WTC11 (cell line): ENCODE measurements at places on chromosomes 13 and 19.

- no peak for DNase-seq
- peaks cover 4% of the 10 kb centered on the region for H3K36me3 ChIP-seq
- no peak overlapping the region for H3K27ac ChIP-seq
- peaks cover 28% of the 10 kb centered on the region for H3K4me1 ChIP-seq
- H3K4me3 ChIP-seq: no peak overlapping the region
Measured at GRCh38 chr13:50548586-50548985, 294.9 kb downstream of the DLEU7 start.

GRCh38 chr19:4570402-4570801, 10.9 kb upstream of the SEMA6B start:
- H3K36me3 ChIP-seq: no peaks in the 10 kb centered on the region
- H3K27me3 ChIP-seq: no peaks in the 10 kb centered on the region
- peaks cover 13% of the 10 kb centered on the region for H3K4me1 ChIP-seq
- DNase-seq: no peak
- H3K27ac ChIP-seq: no peak overlapping the region; the same call in 1 of the 2 replicates

GRCh38 chr19:16594681-16595091, 22.5 kb upstream of the SLC35E1 start:
- no peak overlapping the region for H3K4me3 ChIP-seq
- H3K27ac ChIP-seq: peak overlapping the region; percentile 72
- no peaks in the 10 kb centered on the region for H3K27me3 ChIP-seq
- DNase-seq: no peak
- peaks cover 17% of the 10 kb centered on the region for H3K4me1 ChIP-seq

- no peaks in the 10 kb centered on the region for H3K4me1 ChIP-seq
- no peak overlapping the region for H3K4me3 ChIP-seq
- peaks cover 46% of the 10 kb centered on the region for H3K36me3 ChIP-seq
- no peak for DNase-seq
Measured at GRCh38 chr19:2912306-2912705, 11.6 kb downstream of the ZNF57 start.

- no peaks in the 10 kb centered on the region for H3K27me3 ChIP-seq
- H3K4me3 ChIP-seq: no peak overlapping the region
- H3K27ac ChIP-seq: no peak overlapping the region
Measured at GRCh38 chr13:63307228-63307627, 1891.6 kb upstream of the PCDH20 start.

GRCh38 chr19:42275103-42275502, 6.1 kb downstream of the CIC start:
- no peaks in the 10 kb centered on the region for H3K27me3 ChIP-seq
- no peak overlapping the region for H3K4me3 ChIP-seq
- peak overlapping the region; percentile 53; the same call in 1 of the 2 replicates for H3K27ac ChIP-seq
- H3K4me1 ChIP-seq: peaks cover 19% of the 10 kb centered on the region

- peaks cover 11% of the 10 kb centered on the region for H3K36me3 ChIP-seq
- peak overlapping the region; percentile 60 for H3K4me3 ChIP-seq
- no peak overlapping the region for H3K27ac ChIP-seq
- H3K4me1 ChIP-seq: peaks cover 25% of the 10 kb centered on the region
Measured at GRCh38 chr19:17576758-17577456, 21.5 kb downstream of the COLGALT1 start.

GRCh38 chr19:11164879-11165406, 9.4 kb upstream of the SPC24 start:
- H3K27ac ChIP-seq: peak overlapping the region; percentile 22
- H3K4me3 ChIP-seq: no peak overlapping the region
- no peak for DNase-seq
- H3K27me3 ChIP-seq: no peaks in the 10 kb centered on the region; the same call in 1 of the 2 replicates

DNA sequence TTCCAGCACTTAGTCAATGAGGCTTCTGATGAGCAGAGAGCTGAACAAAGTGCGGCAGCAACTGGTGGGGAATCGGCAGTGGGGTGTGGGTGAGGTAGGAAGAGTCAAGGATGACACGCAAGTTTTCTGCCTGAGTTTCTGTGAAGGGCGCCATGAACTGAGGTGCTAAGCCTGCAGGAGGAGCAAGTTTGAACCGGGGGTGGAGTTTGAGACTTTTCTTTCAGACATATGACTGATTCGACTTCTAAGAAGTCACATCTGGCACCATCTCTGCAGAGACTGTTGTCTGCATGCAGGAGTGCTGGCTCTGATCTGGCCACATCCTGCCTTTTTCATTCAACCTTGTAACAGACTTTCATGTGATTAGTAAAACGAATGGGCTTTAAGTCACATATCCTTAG, 14.8 kb upstream of the GPI start:
- H3K27me3 ChIP-seq: no peaks in the 10 kb centered on the region
- H3K27ac ChIP-seq: no peak overlapping the region; the same call in 1 of the 2 replicates
- DNase-seq: no peak
- H3K4me1 ChIP-seq: no peaks in the 10 kb centered on the region; the same call in 1 of the 2 replicates
- peaks cover 23% of the 10 kb centered on the region for H3K36me3 ChIP-seq
- no peak overlapping the region for H3K4me3 ChIP-seq

GRCh38 chr13:23572836-23573235, 2.6 kb downstream of the TNFRSF19 start:
- peaks cover 18% of the 10 kb centered on the region for H3K4me1 ChIP-seq
- H3K27me3 ChIP-seq: peaks cover 13% of the 10 kb centered on the region
- no peak overlapping the region for H3K4me3 ChIP-seq
- no peaks in the 10 kb centered on the region for H3K36me3 ChIP-seq
- no peak overlapping the region for H3K27ac ChIP-seq
- no peak for DNase-seq

GRCh38 chr19:15372470-15372869, 7.1 kb downstream of the AKAP8 start:
- no peak overlapping the region for H3K27ac ChIP-seq
- no peak overlapping the region for H3K4me3 ChIP-seq
- H3K27me3 ChIP-seq: no peaks in the 10 kb centered on the region
- DNase-seq: no peak

DNA sequence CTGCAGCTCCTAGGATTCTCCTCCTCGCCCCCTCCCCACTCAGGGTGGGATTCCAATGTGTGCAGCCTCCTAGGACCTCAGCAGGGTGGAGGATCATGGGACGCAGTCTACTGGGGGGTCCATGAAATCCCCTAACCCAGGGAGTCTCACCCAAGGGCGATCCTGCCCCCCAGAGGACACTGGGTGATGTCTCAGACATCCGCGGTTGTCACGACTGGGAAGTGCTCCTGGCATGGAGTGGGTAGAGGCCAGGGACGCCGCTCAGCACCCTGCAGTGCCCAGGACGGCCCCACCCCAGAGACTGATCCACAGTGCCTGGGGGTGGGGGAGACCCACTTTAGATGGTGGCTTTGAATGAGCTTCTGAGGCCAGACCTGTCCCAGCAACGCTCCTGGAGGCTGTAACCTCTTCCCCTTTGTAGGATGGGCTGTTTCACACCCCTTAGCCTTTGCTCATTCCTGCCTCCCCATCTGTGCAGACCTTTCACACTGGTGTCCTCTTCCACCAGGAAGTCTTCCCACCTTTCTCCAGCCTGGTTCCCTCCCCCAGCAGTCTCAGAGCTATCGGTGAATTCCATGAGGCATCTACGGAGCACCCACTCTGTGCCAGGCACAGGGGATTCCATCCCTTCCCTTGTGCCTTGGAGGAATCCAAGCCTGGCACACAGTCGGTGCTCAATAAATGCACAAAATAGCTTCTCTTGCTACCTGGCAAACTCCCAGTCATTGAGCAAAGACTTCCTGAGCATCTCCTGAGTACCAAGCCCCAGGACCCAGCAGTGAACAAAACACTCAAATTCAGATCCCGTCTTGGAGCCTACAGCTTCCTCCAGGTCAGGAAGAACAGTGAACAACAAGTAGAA, 10.5 kb downstream of the SMIM24 start:
- H3K27me3 ChIP-seq: peaks cover 57% of the 10 kb centered on the region
- H3K4me1 ChIP-seq: peaks cover 3% of the 10 kb centered on the region; the same call in 1 of the 2 replicates
- H3K27ac ChIP-seq: no peak overlapping the region
- peaks cover 5% of the 10 kb centered on the region for H3K36me3 ChIP-seq
- DNase-seq: no peak

DNA sequence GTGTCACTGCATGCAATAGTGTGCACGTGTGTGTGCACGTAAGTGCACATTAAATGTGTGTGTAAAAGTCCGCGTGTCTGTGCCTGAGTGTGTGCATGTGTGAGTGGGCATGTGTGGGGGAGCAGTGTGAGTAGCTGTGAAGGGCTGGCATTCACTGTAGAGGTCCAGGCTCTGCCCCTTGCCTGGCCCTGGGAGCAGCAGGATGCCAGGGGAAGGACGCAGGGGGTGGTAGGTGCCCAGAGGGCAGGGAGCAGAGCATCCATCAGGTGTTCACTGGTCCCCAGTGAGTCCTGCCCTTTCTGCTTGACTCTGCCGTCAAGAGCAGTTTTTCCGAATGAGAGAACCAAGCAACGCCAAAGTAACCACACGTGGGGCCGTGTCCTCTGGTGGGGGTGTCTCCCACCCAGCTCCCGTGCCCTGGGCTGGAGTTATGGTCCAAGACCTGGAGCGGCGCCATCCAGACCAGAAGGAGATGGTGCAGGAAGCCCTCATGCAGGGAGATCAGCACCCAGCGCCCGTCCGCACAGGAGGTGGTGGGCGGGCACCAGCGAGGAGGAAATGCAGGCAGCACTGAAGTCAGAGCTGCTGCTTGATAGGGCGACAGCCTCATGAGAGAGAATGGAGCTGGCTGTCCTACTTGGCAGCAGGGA, 68.5 kb downstream of the TEX29 start:
- no peak overlapping the region for H3K4me3 ChIP-seq
- H3K27ac ChIP-seq: no peak overlapping the region
- H3K4me1 ChIP-seq: no peaks in the 10 kb centered on the region
- no peaks in the 10 kb centered on the region for H3K36me3 ChIP-seq
- DNase-seq: no peak

DNA sequence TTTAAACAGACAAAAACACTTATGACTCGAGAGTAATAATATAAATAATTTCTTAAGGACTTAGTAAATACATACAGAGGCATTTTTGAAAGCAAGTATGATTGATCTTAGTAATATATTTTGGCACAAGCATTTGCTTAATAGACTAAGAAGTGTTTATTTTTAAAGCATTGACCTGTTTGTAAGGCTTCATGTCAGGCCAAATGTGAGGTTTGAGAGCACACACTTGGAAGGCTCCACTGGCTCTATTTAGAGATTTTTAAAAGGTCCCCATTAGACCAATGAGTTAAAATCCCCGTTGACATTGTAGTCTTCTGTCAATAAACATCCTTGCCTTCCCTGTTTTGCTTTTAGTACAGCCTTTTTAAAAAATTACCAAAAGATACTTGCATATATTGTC, 50.4 kb downstream of the ATP8A2 start:
- peaks cover 9% of the 10 kb centered on the region for H3K36me3 ChIP-seq
- no peak overlapping the region for H3K27ac ChIP-seq
- DNase-seq: no peak
- H3K4me1 ChIP-seq: peaks cover 36% of the 10 kb centered on the region
- H3K4me3 ChIP-seq: no peak overlapping the region

DNA sequence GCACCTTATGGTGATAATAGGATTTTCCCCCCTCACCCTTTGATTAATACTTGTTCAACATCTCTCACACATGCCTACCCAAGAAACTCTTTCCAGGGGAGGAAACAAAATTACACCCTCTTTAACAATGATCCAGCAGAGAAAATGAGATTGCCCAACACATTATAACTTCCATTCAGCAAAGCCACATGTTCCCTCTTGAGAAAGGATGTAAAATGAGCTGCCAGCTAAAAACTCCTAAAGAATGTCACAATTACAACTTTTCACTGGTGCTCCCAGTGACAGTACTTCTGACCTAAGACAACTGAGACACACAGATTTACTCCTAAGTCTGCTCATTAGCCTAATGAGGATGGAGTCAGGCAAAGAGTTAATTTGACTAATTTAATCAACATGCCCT, 621.4 kb downstream of the DIAPH3 start:
- DNase-seq: no peak
- no peaks in the 10 kb centered on the region; the same call in 1 of the 2 replicates for H3K27me3 ChIP-seq
- no peak overlapping the region for H3K4me3 ChIP-seq
- no peak overlapping the region for H3K27ac ChIP-seq
- no peaks in the 10 kb centered on the region for H3K36me3 ChIP-seq

- H3K27ac ChIP-seq: no peak overlapping the region; the same call in 1 of the 2 replicates
- H3K4me3 ChIP-seq: no peak overlapping the region
- H3K36me3 ChIP-seq: no peaks in the 10 kb centered on the region
- no peak for DNase-seq
- no peaks in the 10 kb centered on the region for H3K4me1 ChIP-seq
- no peaks in the 10 kb centered on the region; the same call in 1 of the 2 replicates for H3K27me3 ChIP-seq
Measured at GRCh38 chr19:45173816-45174215, 4.2 kb downstream of the TRAPPC6A start.

DNA sequence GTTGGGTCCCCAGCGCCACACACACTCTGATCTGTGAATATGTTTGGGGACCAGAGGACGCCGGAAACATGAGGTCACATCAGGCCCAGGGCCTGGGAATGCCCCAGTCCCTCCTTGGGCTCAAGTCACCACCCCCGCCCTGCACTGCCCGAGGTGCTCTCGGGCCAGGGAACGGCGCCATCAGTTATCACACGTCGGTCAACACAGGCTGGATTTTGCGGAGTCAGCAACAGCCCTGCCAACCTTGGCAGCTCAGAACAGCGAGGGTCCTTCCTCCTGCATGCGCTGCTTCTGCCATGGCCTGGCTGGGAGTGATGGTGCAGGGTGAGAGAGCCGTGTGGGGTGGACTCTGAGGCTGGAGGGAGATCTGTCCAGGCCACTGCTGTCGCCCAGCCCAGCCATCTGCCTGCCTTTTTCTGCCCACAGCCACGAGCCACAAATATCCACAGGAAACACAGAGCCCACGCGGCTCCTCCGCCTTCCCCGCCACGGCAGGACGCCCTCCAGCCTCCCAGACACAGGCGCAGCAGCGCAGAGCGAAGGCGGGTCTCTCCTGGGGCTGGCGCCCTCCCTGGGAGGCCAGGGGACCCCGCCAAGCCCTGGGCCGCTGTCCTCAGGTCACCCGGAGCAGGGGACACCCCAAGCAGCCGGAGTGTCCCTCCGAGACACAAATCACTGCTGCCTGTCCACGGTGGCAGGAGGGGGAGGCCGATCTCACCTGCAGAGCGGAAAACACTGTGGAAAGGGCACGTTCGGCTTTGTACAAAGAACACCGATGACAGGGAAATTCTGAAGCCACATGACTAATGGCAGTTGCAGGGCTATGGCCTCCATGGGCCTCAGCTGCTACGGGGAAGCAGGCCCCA, 31.6 kb upstream of the CACTIN start:
- H3K4me1 ChIP-seq: no peaks in the 10 kb centered on the region
- H3K4me3 ChIP-seq: no peak overlapping the region
- H3K27ac ChIP-seq: peak overlapping the region; percentile 27; the same call in 1 of the 2 replicates
- H3K27me3 ChIP-seq: no peaks in the 10 kb centered on the region
- H3K36me3 ChIP-seq: peaks cover 19% of the 10 kb centered on the region
